ENCODE measurements at places on chromosomes 7 and 10. TPM values are rescaled to one million over a fixed set of nuclear protein-coding genes. Genes with fewer than 3 reads are reported as not detected.

Gene ABCC2
- 183 TPM for total RNA-seq

Gene SFMBT2
- total RNA-seq, result 19.8 TPM

Gene IGFBP3
- 67.4 TPM for total RNA-seq

Gene ZNF775
- 9.4 TPM for total RNA-seq

DNA sequence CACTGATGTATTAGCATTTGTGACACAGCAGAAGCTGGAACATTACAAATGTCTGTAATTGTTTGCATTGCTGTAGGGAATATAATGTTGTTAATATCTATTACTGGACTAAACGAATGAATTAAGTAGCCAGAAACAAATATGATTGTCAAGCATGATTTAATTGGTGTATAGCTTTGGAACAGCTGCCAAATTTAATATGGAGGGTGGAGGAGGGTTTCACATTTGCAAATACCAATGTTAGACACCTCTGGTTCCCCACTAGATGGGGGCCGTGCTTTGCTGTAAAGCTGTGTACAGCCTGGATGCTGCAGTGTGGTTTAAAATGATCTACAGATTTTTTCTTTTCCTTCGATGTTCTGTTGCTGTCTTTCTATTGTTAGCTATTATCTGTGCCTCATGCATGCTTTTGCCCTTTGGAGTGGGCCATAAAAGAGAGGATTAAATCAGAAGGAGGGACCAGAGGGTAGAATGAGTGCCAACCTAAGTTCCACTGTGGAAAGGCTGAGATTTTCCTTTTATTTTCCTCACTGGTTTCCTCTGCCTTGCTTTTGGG lies 23.1 kb downstream of the DNAJB9 start:
- DNase-seq, result no peak

GRCh38 chr7:37186753-37187152 lies 261.9 kb downstream of the ELMO1 start:
- DNase-seq, result no peak

DNA sequence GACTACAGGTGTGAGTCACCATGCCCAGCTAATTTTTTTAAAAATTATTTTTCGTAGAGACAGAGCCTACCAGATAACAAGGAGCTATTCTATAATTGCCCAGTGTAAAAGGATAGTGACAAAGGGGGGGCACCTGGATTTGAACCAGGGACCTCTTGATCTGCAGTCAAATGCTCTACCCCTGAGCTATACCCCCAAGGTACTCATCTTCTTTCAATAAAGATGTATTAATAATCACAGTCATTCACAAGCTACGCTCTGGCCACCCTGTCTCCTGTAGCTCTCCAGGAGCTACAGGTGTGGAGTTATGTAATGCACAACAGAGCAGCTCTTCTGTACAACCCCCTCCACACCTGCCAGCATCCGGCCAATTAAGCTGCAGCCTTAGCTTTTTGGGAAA lies 83.5 kb downstream of the ZNF777 start:
- DNase-seq, result no peak

DNA sequence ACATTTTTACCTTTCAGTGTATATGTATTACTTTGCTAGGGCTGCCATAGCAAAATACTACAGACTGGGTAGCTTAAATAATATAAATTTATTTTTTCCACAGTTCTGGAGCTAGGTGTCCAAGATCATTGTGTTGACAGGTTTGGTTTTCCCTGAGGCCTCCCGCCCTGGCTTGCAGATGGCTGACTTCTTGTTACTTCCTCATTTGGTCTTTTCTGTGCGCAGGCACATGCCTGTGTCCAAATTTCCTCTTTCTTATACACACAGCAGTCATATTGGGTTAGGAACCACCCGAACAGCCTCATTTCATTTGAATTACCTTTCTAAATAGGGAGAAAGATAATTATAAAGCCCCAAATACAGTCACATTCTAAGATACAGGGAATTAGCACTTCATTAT lies 521.6 kb upstream of the SORCS1 start:
- DNase-seq, result peak; percentile 12

DNA sequence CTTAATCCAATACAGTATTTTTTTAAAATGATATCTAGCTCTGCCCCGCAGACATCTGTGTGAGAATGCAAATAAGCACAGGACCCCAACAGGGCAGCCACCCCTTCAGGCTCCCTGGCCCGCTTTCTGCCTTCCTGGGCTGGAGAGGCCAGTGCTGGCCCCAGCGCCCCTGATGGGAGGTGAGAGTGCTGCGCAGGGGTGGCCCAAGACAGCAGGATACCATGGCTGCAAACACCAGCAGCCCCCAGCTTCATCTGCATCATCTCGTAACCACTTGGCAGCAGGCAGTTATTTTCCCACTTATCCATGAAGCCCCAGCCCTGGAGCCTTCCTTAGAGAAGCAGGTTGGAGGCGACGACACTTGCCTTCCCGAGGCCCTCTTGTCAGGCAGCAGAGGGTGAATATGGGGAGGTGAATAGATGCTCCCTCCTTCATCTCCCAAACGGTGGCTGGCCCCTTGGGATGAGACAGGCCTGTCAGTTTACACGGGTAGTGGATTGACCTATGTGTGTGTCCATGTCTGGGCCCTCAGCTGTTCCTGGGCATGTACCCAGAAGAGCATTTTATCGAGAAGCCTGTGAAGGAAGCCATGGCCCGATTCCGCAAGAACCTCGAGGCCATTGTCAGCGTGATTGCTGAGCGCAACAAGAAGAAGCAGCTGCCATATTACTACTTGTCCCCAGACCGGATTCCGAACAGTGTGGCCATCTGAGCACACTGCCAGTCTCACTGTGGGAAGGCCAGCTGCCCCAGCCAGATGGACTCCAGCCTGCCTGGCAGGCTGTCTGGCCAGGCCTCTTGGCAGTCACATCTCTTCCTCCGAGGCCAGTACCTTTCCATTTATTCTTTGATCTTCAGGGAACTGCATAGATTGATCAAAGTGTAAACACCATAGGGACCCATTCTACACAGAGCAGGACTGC lies 71.2 kb downstream of the ALOX5 start:
- DNase-seq, result no peak
